ENCODE measurements at places on chromosomes 1 and 21. TPM values are rescaled to one million over a fixed set of nuclear protein-coding genes. Genes with fewer than 3 reads are reported as not detected.

Gene MCOLN3
- total RNA-seq: 3.9 TPM

Gene CLCC1
- 17.1 TPM for total RNA-seq

Gene LCE2B
- total RNA-seq: not detected

Gene SERPINC1
- total RNA-seq: not detected

Gene CFHR3
- total RNA-seq: 0.32 TPM

Gene PTPN7
- not detected for total RNA-seq

Gene CR1
- total RNA-seq: not detected

Gene PLA2G2C
- not detected for total RNA-seq

Gene FAM78B
- total RNA-seq: 0.31 TPM

Gene LYPD8
- 0.45 TPM for total RNA-seq

Gene LEPROT
- total RNA-seq: 39.6 TPM

Gene HMCN1
- 0.42 TPM for total RNA-seq

Gene ZSCAN20
- 1.9 TPM for total RNA-seq

Gene RAD54L
- total RNA-seq: 10.9 TPM

Gene GPA33
- not detected for total RNA-seq

Gene SERINC2
- total RNA-seq: 28.7 TPM

Gene DYNLT5
- not detected for total RNA-seq

Gene C1orf185
- not detected for total RNA-seq

Gene CELA2A
- not detected for total RNA-seq

Gene ELK4
- 4.1 TPM for total RNA-seq

Gene B3GALT2
- not detected for total RNA-seq

Gene C1orf115
- total RNA-seq: 4.9 TPM

Gene RGS13
- total RNA-seq: not detected

Gene SYTL1
- 0.56 TPM for total RNA-seq

Gene SLC44A5
- total RNA-seq: not detected

Gene PCAT6
- total RNA-seq: 1.4 TPM

Gene SPOCD1
- 3.8 TPM for total RNA-seq

Gene ADCY10
- 0.20 TPM for total RNA-seq

Gene AGT
- not detected for total RNA-seq

Gene CD5L
- not detected for total RNA-seq

Gene PGBD5
- total RNA-seq: 0.42 TPM

Gene CD160
- total RNA-seq: not detected

Gene GBP6
- not detected for total RNA-seq

Gene MTARC1
- total RNA-seq: 8.2 TPM

Gene CYP4Z1
- total RNA-seq: not detected
